Peyer's patch (tissue), 4 donors: ENCODE measurements at places on chromosomes 3 and 15.

DNA sequence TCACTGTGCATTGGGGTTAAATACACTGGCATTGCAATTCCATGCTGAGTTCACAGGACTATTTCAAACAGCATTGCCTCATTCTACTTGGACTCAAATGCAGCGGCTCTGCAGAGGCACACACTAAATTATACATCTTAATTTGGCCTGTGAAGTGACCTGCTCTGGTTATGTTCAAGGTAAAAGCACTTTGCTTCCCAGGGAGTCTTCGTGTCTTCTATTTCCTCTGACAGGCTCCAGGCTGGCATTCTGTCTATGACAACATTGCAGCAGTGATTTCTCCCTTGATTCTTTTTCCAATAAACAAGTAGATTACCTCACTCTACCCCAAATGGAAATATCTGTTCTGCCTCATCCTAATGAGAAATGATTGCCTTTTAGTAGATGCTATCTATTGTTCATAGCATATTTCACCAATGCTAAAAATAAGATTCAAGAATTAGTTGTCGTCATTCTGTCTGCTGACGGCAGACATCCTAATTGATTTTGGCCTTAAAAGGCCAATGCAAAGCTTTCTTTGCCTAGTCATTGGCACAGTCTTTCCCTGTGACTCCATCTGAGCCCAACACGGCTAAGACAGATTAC is 33.8 kb downstream of the FMN1 start:
- no peaks in the 10 kb centered on the region for H3K4me1 ChIP-seq
- H3K4me3 ChIP-seq, result no peak overlapping the region
- H3K36me3 ChIP-seq, result no peaks in the 10 kb centered on the region
- DNase-seq, result no peak
- H3K27ac ChIP-seq, result no peak overlapping the region

DNA sequence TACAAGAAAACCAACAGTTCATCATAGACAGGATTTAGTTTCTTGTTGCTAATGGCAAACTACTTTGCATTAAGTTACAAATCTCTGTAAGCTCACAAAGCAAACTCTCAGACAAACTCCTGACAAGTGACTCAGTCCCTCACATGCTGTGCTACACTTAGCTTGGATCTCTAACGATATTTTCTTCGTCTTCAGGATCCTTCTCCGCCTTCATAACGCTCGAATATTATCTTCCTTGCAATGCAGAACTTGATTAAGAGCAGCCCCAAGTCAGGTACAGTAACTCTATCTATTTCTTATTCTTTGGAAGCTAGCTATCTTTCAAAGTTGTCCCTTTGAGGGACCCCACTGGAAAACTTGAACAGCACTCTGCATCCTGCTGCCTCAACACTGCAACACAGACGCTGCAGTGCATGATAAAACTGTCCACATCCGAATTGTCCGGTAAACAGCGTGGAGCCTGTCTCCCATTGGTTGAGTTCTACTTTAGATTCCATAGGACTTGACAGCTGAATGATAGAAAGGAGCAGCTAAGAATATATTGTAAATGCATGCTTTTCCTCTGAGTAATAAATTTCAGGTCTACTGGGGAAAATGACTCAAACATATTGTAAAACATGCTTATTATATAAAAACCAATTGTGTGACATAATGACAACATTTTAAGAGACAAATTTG is 61.3 kb downstream of the UACA start:
- no peak for DNase-seq
- H3K27me3 ChIP-seq, result no peaks in the 10 kb centered on the region
- H3K36me3 ChIP-seq, result no peaks in the 10 kb centered on the region
- peaks cover 14% of the 10 kb centered on the region for H3K4me1 ChIP-seq

DNA sequence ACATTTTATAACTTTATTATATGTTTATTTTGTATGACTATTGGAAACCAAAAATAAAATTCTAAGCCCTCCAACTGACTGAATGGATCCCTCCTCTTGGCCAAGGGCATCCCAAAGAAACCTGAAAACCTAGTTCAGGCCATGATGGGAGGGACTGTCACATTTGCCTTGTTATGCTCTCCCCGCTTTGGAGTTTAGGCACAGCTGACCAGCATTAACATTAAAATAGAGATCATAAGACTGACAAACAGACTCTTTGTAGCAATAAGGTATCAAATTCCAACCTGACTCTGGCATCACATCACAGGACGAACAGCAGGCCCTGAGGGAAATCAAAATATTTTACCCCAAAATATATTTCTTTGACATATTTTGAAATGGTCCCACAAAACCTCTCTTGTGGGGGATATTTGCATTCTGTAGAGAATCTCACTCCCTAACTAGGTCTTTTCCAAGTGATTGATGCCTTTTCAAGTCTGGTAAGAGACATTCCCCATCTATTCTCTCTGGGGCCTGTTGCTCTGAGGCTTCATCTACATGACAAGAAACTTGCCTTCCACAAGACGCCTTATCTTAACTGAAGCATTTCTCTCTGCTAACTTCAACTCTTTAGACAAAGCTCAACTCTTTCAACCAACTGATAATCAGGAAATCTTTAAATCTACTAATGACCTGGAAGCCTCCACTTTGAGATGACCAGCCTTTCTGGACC is 81.8 kb upstream of the PRR23E start:
- no peaks in the 10 kb centered on the region for H3K27me3 ChIP-seq
- no peak for DNase-seq
- H3K4me3 ChIP-seq, result no peak overlapping the region
- H3K36me3 ChIP-seq, result no peaks in the 10 kb centered on the region
- H3K27ac ChIP-seq, result no peak overlapping the region
- no peaks in the 10 kb centered on the region for H3K4me1 ChIP-seq

DNA sequence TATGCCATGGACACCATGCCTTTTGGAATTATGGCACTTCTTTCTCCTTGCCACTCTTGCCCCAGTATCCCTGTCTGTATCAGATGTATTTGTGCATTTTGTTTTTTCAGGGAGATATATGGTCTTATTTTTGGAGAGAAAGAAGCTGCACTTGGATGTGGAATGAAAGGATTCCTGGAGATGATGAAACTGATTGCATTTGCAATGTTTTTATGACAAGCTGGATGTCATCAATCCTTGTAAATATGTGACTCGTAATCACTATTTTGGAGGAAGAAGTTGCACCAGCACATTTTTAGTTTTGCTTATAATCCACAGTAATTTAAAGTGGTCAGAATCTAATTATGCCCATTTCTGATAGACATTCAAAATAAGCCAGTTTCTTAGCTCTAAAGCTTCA is 165.0 kb downstream of the NR1D2 start:
- H3K27ac ChIP-seq, result no peak overlapping the region
- H3K36me3 ChIP-seq, result no peaks in the 10 kb centered on the region
- no peak for DNase-seq
- H3K27me3 ChIP-seq, result no peaks in the 10 kb centered on the region
- H3K4me1 ChIP-seq, result no peaks in the 10 kb centered on the region

- no peak for DNase-seq
- no peaks in the 10 kb centered on the region for H3K4me1 ChIP-seq
- no peak overlapping the region for H3K4me3 ChIP-seq
- no peaks in the 10 kb centered on the region for H3K27me3 ChIP-seq
These were observed 25.5 kb downstream of the PGPEP1L start for GRCh38 chr15:98981851-98982722.

- no peaks in the 10 kb centered on the region for H3K4me1 ChIP-seq
- no peaks in the 10 kb centered on the region for H3K36me3 ChIP-seq
- H3K27ac ChIP-seq, result no peak overlapping the region
These were observed 188.7 kb downstream of the THRB start for GRCh38 chr3:24305795-24306467.

- H3K36me3 ChIP-seq, result no peaks in the 10 kb centered on the region
- no peak overlapping the region for H3K4me3 ChIP-seq
- no peak overlapping the region for H3K27ac ChIP-seq
- no peak for DNase-seq
- peaks cover 9% of the 10 kb centered on the region for H3K4me1 ChIP-seq
These were observed 4.0 kb downstream of the AP2M1 start for GRCh38 chr3:184178521-184179138.

DNA sequence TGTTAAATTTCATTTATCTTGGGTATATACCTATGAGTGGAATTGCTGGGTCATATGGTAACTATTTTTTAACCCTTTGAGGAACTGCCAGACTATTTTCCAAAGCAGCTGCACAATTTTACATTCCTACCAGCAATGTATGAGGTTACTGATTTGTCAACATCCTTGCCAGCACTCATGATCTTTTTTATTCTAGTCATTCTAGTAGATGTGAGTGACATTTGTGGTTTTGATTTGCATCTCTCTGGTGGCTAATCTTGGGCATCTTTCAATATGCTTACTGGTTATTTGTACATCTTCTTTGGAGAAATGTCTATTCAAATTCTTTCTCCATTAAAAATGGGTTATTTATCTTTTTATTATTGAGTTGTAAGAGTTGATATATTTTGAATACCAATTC is 21.3 kb upstream of the LRRC58 start:
- DNase-seq, result no peak
- no peaks in the 10 kb centered on the region for H3K27me3 ChIP-seq
- no peaks in the 10 kb centered on the region for H3K4me1 ChIP-seq
- H3K4me3 ChIP-seq, result no peak overlapping the region
- H3K27ac ChIP-seq, result no peak overlapping the region

DNA sequence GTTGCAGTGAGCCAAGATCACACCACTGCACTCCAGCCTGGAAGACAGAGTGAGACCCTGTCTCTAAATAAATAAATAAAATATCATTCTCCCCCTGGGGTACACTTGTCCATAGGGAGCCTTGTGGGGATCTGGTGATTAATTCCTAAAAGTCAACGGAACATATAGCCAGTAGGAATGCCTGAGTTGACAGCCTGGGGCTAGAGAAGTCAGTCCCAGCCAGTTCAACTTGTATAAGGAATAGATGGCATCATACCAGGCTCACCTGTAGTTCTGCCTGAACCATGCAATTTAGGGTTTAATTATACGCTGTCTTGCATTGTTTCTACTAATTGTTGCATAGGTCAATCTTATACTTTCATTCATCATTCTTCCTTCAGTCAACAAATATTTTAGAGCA is 5.9 kb upstream of the BOC start:
- H3K27me3 ChIP-seq, result no peaks in the 10 kb centered on the region
- no peak overlapping the region for H3K27ac ChIP-seq
- no peak for DNase-seq
- H3K36me3 ChIP-seq, result no peaks in the 10 kb centered on the region

DNA sequence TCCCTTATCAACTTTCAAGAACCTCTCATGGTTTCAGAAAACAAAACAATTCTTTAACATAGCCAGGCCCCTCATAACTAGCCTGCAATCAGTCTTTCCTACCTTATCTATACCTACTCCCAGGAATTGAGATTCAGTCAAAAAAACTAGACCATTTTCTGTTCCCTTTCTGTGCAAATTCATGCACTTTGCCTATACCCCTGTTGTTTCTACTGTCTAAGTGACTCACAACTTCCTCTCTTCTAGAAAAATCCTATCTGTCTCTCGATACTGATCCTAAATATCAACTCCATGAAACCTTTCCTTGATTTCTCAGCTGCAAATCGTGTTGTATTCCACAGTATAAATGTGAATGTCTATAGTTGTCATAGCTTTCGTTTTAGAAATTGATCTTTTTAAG is 10.9 kb upstream of the IL1RAP start:
- no peaks in the 10 kb centered on the region for H3K27me3 ChIP-seq
- H3K27ac ChIP-seq, result no peak overlapping the region
- H3K4me3 ChIP-seq, result no peak overlapping the region
